ENCODE measurements at places on chromosomes 16 and 17.

DNA sequence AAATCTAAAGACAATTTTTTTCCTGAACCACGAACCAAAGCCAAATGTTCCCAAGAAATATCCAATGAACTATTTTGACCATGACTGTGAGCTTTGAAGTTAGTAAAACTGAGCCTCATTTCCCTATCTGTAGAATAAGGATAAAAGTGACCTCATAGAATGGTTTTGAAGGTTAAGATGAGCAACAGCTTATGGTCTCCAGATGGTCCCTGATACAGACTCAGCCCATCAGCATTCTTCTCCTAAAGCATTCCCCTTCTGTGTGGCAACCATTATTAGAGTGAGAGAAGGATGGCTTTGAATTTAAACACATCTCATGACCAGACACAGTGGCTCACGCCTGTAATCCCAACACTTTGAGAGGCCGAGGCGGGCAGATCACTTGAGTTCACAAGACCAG lies 70.1 kb downstream of the COPRS start:
- DNase-seq = no peak

DNA sequence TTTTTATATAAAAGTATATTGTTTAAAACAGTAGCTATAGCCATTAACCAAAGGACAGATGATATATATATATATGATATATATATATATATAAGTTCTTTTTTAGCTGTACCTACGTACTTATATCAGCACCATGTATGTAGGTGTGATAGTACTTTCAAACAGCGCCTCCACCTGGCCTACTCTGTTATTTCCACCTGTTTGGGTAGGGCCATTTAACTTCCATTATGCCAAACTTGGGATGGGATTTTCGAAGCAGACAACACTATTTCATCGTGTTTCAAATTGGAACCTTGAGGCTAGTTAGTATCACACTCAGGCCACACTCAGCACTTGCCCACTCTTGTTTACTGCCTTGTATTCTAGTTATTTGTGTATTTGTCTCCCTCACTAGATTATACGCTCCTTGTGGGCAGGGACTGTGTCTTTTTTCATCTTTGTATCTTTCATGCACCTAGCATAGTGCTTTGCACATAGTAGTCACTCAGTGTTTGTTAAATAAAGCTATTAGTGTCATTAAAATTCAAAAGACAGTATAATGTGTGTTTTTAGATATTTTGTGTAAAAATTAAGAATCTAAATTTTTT lies 11.8 kb upstream of the CLTC start:
- no peak for DNase-seq

GRCh38 chr16:84013787-84014569 lies 28.6 kb downstream of the SLC38A8 start:
- DNase-seq = peak; percentile 15

GRCh38 chr16:3356118-3356517 lies 429 bp downstream of the OR2C1 start:
- no peak for DNase-seq

GRCh38 chr16:47036201-47036600 lies 62.7 kb upstream of the DNAJA2 start:
- no peak for DNase-seq

- no peak for DNase-seq
Measured at GRCh38 chr16:19289811-19290485, 4.4 kb downstream of the CLEC19A start.

DNA sequence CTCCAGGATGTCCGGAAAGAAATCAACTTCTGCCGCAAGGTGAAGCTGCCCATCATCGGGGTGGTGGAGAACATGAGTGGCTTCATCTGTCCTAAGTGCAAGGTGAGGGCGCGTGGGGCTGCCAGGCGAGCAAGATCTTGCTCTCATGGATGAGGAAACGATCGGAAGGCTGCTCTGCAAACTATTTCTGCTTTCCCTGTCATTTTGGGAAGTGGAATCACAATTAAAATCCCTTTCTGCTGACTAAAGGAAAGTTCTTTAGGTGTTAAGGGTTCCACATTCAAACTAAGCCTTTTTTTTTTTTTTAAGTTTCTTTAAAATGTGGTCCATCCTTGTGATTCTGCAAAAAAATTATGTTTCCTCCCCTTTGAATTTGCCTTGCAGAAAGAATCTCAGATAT lies 17.7 kb downstream of the NUBP1 start:
- no peak for DNase-seq

- no peak for DNase-seq
Measured at GRCh38 chr16:12002447-12003006, 26.0 kb downstream of the SNX29 start.

DNA sequence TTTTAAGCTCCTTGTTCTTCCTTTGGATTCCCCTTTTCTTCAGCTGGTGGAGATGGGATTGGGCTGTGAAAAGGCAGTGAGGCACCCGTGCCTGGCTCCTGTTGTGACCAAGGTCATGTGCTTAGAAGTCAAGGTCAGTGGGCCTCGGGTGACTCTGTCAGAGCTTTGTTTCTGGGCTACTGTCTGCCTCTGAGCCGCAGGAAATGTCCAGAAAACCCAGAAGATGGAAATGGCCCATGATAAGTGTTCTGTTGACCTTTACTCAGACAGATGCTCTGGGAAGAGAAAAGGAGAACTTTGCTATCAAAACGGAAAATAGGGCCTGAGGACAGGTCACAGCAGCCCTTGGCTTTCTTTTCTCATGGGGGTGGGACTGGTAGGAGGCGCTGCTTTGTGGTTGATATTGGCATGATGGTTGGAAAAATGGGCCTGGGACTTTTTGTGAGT lies 2.9 kb downstream of the ABCC1 start:
- no peak for DNase-seq

- DNase-seq = no peak
Measured at GRCh38 chr17:38587947-38588787, 17.6 kb downstream of the SRCIN1 start.

DNA sequence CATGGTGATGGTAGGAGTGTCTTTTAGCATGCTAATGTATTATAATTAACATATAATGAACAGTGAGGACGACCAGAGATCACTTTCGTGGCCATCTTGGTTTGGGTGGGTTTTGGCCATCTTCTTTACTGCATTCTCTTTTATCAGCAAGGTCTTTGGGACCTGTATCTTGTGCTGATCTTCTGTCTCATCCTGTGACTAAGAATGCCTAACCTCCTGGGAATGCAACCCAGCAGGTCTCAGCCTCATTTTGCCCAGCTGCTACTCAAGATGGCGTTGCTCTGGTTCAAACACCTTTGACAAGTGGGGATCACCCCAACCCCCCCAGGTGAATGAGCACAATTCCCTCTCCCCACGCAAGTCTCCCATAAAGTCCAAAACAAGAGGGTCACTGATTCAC lies 49.3 kb upstream of the ETV4 start:
- no peak for DNase-seq

DNA sequence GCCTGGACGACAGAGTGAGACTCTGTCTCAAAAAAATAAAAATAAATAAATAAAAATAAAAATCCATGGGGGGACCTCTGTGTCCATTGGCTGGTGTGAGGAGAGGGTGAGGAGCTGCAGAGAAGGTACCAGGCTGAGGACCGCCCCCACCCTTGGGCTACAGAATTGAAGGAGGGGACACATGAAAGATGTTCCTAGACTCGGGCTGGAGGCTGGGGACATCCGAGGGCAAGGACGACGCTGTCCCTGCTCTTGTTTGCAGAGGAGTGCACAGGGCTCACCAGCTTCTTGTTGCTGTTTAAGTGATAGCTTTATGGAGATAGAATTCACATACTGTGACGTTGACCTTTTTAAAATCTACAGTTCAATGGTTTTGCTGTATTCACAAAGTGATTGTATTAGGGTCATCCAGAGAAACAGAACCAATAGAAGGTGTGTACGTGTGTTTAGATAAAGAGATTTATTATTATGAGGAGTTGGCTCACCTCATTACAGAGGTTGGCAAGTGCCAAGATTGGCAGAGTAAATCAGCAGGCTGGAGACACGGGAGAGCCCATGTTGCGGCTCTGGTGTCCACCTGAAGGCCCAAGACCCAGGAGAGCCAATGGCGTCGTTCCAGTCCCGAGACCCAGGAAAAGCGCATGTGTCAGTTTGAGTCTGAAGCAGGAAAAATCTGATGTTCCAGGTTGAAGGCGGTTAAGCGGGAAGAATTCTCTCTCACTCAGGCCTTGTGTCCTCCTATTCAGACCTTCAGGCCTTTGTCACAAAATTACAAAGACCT lies 320.7 kb downstream of the SEC14L1 start:
- no peak for DNase-seq

DNA sequence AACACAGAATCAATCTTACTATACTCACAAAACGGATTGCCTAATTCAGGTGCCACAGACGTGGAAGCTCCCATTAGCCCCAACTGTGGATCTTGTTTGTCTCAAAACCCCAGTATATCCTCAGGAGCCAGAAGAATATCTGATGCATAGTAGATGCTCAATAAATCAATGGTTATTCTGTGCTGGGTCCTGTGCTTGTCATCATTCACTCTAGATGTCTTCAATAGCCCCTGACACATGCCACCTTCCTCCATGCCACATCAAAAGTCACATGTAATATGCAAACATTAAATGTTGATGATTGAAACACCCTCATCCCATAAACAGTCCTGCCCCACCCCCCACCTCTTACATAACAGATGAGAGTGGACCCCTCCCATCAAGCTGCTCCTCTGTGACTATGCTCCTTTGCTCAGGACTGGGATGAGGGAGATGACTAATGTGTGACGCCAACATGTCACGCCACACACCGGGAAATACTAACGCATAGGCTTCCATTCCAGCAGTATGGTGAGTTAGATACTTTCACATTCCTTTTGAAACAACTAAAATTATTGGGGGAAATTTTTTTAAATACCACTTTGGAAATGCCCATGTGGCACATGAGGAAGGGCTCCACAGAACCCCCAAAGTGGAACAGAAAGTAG lies 267.6 kb upstream of the SDK2 start:
- DNase-seq = no peak

- no peak for DNase-seq
Measured at GRCh38 chr17:68087851-68088250, 52.3 kb downstream of the KPNA2 start.

- no peak for DNase-seq
Measured at GRCh38 chr16:22710326-22710725, 103.6 kb upstream of the HS3ST2 start.

GRCh38 chr16:24681793-24682192 lies 47.7 kb upstream of the TNRC6A start:
- DNase-seq = no peak

GRCh38 chr17:28763804-28764266 lies 20.0 kb downstream of the TRAF4 start:
- peak; percentile 61 for DNase-seq

DNA sequence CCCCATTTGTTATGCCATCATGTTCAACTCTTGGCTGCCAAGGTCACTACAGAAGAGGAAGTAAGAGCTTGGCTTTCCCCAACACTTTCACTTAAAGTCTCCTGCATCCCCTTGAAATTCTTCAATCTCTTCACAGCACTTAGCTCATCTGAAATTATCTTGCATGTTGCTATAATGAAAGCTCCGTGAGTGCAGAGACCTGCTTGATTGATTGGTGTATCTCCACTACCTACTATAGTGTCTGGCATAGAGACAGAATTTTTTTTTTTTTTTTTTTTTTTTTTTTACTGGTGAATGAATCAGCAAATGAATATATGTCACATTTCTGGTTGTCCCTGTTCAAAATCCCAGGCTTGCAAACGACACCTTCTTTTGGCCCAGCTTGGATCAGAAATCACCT lies 1.9 kb upstream of the SDR42E1 start:
- DNase-seq = no peak

- no peak for DNase-seq
Measured at GRCh38 chr17:72706396-72706981, 386.0 kb downstream of the SLC39A11 start.

GRCh38 chr17:14733376-14733775 lies 432.5 kb downstream of the HS3ST3B1 start:
- no peak for DNase-seq

GRCh38 chr16:24217461-24217860 lies 38.7 kb upstream of the CACNG3 start:
- DNase-seq = no peak

- DNase-seq = no peak
Measured at GRCh38 chr17:17855976-17856375, 19.2 kb upstream of the SREBF1 start.

GRCh38 chr17:58564971-58565370 lies 50.5 kb upstream of the MTMR4 start:
- DNase-seq = no peak

GRCh38 chr16:55508271-55508921 lies 476 bp upstream of the LPCAT2 start:
- no peak for DNase-seq

- no peak for DNase-seq
Measured at GRCh38 chr16:21301895-21302291, 23.8 kb upstream of the CRYM start.

- DNase-seq = peak; percentile 26
Measured at GRCh38 chr17:10729334-10730193, at the start of gene TMEM220. Gene TMEM220 (minus strand): TSS chr17:10730023. CDS start chr17:10729851, 172 bp downstream.

- DNase-seq = no peak
Measured at GRCh38 chr17:50853781-50854180, 12.4 kb downstream of the TOB1 start.

GRCh38 chr16:75614066-75614897 lies 8.8 kb downstream of the ADAT1 start:
- no peak for DNase-seq

GRCh38 chr17:64532409-64532808 lies 25.6 kb downstream of the CEP95 start:
- no peak for DNase-seq

DNA sequence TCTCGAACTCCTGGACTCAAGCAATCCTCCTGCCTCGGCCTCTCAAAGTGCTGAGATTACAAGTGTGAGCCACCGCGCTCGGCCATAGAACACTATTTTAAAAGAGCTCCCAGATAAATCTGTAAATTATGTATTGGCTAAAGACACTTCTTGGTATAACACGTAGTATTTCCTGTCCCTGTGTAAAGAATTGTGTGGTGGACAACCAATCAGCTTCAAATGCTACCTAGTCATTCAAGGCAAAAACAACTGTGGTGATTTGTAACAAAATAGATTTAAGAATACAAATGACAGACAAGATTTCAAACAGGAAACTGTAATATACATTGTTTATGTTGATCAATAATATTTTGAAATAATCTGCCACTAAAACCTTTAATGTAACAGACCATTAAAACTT lies 14.6 kb downstream of the CRLF3 start:
- DNase-seq = no peak

DNA sequence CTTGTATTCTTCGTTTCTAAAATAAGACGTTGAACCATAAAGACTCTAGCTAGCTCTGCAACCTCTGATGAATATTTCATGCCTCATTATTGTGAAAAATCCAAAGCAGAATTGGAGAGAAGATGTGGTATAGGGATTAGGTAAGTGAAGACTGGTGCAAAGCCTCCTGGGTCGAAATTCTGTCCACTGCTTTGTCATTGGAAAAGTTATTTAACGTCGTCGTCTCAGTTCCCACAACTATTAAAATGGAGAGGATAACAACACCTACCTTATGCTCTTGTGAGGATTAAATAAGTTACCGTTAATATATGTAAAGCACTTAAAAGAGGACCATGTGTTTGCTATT lies 1.4 kb upstream of the PRPSAP2 start:
- DNase-seq = no peak

- no peak for DNase-seq
Measured at GRCh38 chr16:23516366-23517137, 6.3 kb upstream of the GGA2 start.

GRCh38 chr17:46832331-46832821 lies 13.9 kb upstream of the WNT3 start:
- no peak for DNase-seq

GRCh38 chr17:77933777-77934398 lies 24.6 kb upstream of the TNRC6C start:
- no peak for DNase-seq

GRCh38 chr16:4257646-4258556 lies 14.9 kb downstream of the TFAP4 start:
- no peak for DNase-seq
